ENCODE measurements at places on chromosomes 5 and 9. TPM values are rescaled to one million over a fixed set of nuclear protein-coding genes. Genes with fewer than 3 reads are reported as not detected.
A peak's percentile ranks its signal among the peaks of the same experiment; 100 is the strongest.

ASS1 gene
- 52.0 TPM for total RNA-seq

WDR38 gene
- total RNA-seq = not detected

AQP7 gene
- total RNA-seq = 9.1 TPM

C6 gene
- 3.0 TPM for total RNA-seq

DNA sequence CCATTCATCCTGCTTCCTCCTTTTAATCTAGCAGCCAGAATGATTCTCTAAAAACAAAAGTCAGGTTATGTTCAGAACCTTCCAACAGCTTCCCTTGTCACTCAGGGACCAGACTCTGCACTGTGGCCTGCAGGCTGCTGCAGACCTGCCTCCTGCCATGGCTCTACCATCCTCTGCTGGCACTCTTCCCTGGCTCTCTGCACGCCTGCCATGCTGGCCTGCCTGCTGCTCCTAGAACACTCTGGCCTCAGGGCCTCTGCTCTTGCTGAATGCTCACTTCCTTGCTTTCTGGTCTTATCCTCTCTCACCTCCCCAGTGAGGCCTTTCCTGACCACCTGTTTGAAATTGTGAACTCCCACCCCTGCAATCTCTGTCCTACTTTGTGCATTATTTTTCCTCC lies 149.4 kb downstream of the CD180 start:
- no peaks in the 10 kb centered on the region for H3K27me3 ChIP-seq
- H3K4me3 ChIP-seq = no peak overlapping the region
- H3K27ac ChIP-seq = no peak overlapping the region
- no peaks in the 10 kb centered on the region for H3K36me3 ChIP-seq
- peaks cover 10% of the 10 kb centered on the region for H3K4me1 ChIP-seq
- DNase-seq = peak; percentile 43

DNA sequence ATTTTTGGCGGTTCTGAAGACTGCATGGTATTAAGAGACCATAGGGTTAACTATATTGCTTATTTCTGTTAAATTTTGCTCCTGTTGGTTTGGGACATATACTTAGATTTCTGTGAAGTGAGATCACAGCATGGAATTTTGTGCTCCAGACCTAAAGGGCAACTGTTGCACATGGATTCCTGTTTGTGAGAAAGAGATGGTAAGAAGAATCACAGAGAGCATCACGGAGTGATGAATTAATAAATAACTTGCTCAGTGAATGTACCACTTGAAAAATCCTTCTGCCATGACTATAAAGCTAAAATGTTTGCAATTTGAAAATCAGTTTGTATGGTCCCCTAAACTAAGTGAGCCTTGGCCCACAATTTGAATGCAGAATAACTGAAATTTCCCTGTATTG lies 4.5 kb downstream of the PSAT1 start:
- no peaks in the 10 kb centered on the region for H3K27me3 ChIP-seq
- no peak for DNase-seq
- no peak overlapping the region for H3K27ac ChIP-seq
- H3K36me3 ChIP-seq = no peaks in the 10 kb centered on the region
- H3K4me3 ChIP-seq = no peak overlapping the region

DNA sequence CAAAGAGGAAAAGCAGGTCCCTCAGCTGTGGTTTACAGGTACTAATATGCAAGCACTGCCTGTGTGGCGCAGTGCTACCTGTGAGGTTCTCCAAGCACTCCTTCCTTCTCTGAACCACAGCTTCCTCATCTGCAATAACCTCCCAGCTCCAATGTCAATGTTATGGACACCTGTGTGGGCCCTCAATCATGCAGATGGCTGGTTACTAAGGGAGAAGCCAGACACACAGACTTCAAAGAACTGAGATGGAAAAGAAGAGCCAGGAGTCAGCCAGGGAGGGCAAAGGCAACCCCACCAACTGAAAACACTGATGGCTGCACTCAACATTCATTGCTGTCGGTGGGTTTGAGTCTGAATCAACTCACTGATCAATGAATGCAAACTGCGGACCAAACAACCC lies 77.7 kb downstream of the NR6A1 start:
- no peak for DNase-seq
- H3K36me3 ChIP-seq = no peaks in the 10 kb centered on the region
- H3K4me3 ChIP-seq = no peak overlapping the region
- H3K27ac ChIP-seq = no peak overlapping the region

DNA sequence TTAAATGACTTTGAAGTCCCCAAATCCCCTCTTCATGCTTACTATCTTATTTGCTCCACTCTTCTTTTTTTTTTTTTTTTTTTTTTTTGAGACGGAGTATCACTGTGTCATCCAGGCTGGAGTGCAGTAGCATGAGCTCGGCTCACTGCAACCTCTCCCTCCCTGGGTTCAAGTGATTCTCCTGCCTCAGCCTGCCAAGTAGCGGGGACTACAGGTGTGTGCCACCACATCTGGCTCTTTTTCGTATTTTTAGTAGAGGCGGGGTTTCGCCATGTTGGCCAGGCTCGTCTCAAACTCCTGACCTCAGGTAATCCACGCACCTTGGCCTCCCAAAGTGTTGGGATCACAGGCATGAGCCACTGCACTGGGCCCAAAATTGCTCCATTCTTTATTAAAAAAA lies 51.0 kb downstream of the ST8SIA4 start:
- H3K36me3 ChIP-seq = peaks cover 1% of the 10 kb centered on the region
- H3K4me1 ChIP-seq = no peaks in the 10 kb centered on the region
- no peak overlapping the region for H3K4me3 ChIP-seq
- no peaks in the 10 kb centered on the region for H3K27me3 ChIP-seq
- DNase-seq = no peak

DNA sequence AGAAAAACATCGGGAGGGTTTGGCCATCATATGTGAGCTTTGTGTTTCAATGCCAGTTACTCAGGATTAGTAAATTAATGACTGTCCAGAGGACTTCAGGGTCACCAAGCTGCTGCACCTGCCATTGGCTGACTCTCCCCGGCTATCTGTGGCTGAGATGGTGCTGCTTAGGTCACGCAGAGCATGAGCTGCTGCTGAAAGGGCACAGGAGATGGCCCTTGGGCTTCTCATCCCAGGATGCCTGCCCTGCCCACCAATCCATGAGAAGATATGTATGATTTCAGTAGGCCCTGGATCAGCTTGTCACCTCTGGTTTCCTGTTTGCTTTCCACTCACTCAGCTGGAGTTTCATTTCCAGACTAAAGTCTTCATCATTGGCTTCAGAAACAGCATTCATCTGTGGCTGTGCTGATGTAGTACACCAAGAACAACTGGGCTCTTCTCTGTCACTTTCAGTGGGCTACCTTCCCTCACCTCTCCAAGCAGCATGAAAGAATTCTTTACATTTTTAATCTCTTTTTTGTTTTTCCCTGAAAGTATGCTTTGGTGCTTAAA lies 2.4 kb upstream of the CATSPER3 start:
- no peaks in the 10 kb centered on the region for H3K4me1 ChIP-seq
- H3K36me3 ChIP-seq = peaks cover 2% of the 10 kb centered on the region
- H3K27me3 ChIP-seq = no peaks in the 10 kb centered on the region
- H3K27ac ChIP-seq = no peak overlapping the region
- no peak overlapping the region for H3K4me3 ChIP-seq
- DNase-seq = no peak

All from aorta (tissue), 5 donors.